Chondrocyte (in vitro differentiated cells): ENCODE measurements at places on chromosomes 2 and 18. TPM values are rescaled to one million over a fixed set of nuclear protein-coding genes. Genes with fewer than 3 reads are reported as not detected.

DNA sequence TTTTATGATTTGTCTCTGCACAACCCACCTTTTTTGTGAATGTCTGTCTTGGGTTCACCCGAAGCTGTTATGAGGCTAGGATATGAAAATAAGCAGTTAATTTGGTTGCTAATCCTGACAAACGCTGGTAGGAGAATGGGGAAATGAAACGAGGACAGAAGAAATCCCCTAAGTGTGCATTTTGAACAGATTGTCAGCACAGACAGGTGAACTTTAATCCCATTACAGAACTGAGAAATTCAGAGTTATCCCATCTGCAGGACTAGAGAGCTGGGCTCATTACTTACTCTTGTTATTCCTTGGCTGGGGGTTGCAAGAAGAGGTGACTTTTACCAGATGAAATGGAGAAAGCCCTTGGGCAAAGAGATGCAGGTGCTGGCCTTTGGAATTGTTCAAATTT is 123.3 kb upstream of the NYAP2 start:
- no peaks in the 10 kb centered on the region for H3K27me3 ChIP-seq
- H3K4me3 ChIP-seq: no peak overlapping the region
- H3K36me3 ChIP-seq: no peaks in the 10 kb centered on the region
- H3K4me1 ChIP-seq: no peaks in the 10 kb centered on the region
- no peak overlapping the region for H3K27ac ChIP-seq

GRCh38 chr2:196851088-196851487 is 41.9 kb upstream of the C2orf66 start:
- no peak for DNase-seq
- H3K4me1 ChIP-seq: peaks cover 22% of the 10 kb centered on the region
- H3K27ac ChIP-seq: no peak overlapping the region

- H3K27ac ChIP-seq: peak overlapping the region; percentile 84
- peaks cover 53% of the 10 kb centered on the region for H3K4me1 ChIP-seq
- no peak for DNase-seq
- no peak overlapping the region for H3K4me3 ChIP-seq
- H3K36me3 ChIP-seq: peaks cover 6% of the 10 kb centered on the region
Observed at GRCh38 chr2:200382874-200383273, 76.4 kb downstream of the SPATS2L start.

DNA sequence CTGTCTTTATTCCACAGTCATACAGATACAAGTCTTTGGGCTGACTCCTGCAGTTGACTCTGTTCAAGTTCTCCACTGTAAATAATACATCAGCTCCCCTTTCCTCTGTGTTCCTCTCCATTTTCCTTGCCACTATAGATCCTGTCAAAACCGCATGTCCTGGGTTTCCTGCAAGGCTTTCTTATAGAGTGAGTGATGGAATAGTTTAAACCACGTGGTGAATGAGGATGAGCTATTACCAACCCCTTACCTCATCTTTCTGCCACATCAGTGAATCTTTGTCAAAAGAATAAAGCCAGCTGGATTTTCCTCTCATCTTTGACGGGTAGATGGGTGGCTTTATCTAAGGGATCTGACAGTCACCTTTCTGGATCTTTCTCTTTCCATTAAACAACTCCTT is 3.9 kb upstream of the GALNT14 start:
- no peak overlapping the region for H3K27ac ChIP-seq
- DNase-seq: no peak
- peaks cover 44% of the 10 kb centered on the region for H3K27me3 ChIP-seq
- H3K36me3 ChIP-seq: no peaks in the 10 kb centered on the region
- H3K4me3 ChIP-seq: no peak overlapping the region
- H3K4me1 ChIP-seq: peaks cover 1% of the 10 kb centered on the region

DNA sequence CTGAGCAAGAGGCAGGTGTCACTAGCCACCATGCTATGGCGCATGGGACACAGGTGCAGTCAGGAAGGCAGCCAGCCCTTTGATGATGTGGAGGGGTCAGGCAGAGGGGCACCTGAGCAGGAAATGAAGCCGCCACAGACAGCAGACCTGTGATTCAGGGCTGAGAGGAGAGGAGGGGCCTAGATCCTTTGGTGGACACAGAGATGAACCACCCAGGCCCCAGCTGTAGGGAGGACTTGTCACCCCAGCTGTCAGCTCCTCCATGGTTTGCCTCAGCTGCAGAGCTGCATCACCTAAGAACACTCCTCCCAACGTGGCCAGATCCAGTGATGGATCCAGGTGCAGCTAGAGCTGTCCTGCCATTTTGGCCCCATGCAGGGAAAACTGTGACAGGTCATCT is 11.6 kb downstream of the ASB18 start:
- H3K27me3 ChIP-seq: no peaks in the 10 kb centered on the region
- H3K4me3 ChIP-seq: no peak overlapping the region
- no peak overlapping the region for H3K27ac ChIP-seq
- no peak for DNase-seq
- peaks cover 1% of the 10 kb centered on the region for H3K36me3 ChIP-seq

- H3K27ac ChIP-seq: no peak overlapping the region
- H3K4me3 ChIP-seq: no peak overlapping the region
- H3K4me1 ChIP-seq: peaks cover 16% of the 10 kb centered on the region
- no peak for DNase-seq
Observed at GRCh38 chr2:86213056-86213455, 13.8 kb downstream of the MRPL35 start.

DNA sequence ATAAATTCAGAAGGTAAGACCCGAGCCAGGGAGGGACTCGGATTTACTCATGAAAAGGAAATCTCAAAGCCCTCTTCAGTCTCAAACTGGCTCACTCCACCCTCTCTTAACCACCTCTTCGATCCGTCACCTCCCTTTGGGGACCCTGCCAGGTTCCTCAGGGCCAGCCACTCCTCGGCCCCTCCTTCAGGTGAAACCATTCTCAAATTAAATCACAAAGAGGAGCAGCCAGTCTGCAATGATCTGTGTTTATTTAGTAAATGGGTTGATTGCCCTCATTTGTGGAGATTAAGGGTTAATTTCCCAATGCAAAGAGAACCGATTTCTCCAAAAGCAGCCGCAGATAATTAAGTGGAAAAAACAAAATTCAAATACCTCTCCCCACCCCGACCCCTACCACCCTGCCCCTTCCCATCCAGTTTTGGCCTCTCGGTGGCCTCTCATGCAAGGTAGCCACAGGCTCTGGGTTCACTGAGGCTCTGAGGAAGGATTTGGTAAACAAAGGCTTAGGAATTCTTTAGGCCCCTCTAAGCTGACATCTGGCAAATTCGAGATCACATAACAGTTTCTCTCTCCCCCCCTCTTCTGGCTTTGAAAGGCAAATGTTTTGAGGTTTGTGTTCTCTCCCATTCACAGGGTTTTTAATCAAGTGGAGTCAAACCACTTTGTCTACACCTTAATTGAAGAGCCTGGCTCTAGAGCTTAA is 10.3 kb upstream of the FZD7 start:
- no peak overlapping the region for H3K27ac ChIP-seq
- no peak overlapping the region for H3K4me3 ChIP-seq
- H3K36me3 ChIP-seq: no peaks in the 10 kb centered on the region
- H3K27me3 ChIP-seq: no peaks in the 10 kb centered on the region
- H3K4me1 ChIP-seq: peaks cover 16% of the 10 kb centered on the region

DNA sequence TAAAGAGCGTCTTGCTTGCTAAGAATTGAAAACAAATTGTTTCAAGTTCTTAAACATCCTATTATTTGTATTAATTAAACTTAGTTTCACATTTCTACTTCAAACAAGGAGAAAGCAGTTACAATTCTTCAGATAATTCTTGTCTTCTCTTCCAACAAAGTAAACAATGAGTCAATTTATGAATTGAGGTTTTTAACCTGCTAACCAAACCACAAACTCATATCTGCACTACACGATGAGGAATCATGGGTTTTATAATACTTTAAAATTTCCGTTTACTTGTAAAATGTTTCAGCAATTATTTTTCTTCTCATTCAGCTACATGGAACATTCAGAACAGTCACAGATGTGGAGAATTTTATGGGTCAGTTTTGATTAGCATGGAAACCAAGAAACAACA is 114.2 kb downstream of the SPIRE1 start:
- peaks cover 14% of the 10 kb centered on the region for H3K4me1 ChIP-seq
- peak overlapping the region; percentile 14 for H3K27ac ChIP-seq
- no peaks in the 10 kb centered on the region for H3K27me3 ChIP-seq
- no peak overlapping the region for H3K4me3 ChIP-seq

- peaks cover 1% of the 10 kb centered on the region for H3K27me3 ChIP-seq
- no peak for DNase-seq
- H3K4me1 ChIP-seq: peaks cover 2% of the 10 kb centered on the region
- H3K4me3 ChIP-seq: no peak overlapping the region
- no peaks in the 10 kb centered on the region for H3K36me3 ChIP-seq
Observed at GRCh38 chr2:153059338-153060052, 341.1 kb downstream of the ARL6IP6 start.

DNA sequence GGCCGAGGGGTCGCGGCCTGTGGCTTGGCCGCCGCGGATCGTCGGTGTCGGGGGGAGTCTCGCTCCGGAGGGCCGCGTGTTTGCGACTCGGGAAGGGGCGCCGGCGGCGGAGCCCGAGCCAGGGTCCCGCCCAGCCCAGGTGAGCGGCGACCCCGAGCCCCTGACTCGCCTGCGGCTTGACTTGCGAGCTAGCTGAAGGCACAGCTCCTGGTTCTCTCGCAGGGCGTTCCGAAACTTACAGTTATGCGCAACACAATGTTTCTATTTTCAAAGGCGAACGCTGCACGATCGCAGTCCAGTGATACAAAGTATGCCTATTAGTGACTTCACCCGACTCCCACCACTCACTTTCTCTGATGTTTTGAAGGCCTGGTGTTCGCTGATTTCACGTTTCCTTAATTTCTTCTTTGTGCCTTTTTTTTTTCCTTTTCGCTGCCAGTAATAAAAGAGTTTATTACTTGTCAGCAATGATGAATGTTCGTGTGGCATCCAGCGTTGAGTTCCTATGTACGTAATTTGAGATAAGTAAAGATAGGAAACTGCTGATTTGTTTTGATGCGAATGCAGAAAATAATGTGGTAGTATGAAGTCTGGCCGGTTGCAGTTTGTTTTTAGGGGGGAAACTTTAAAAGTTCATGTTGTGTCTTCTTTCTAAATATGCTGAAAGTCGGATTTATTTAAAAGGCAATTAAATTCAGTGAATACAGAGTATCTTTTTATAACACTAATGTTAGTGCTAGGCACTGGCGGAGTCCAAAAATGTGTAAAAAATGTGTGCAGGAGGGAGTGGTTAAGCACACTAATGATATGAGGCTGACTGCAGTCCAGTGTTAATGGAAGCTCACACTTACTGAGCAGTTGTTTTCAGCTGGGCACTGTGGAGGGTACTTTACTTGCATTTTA is 706 bp downstream of the UBXN2A start:
- no peak for DNase-seq
- H3K27me3 ChIP-seq: no peaks in the 10 kb centered on the region
- H3K4me1 ChIP-seq: peaks cover 40% of the 10 kb centered on the region
- H3K4me3 ChIP-seq: peak overlapping the region; percentile 88
- peak overlapping the region; percentile 95 for H3K27ac ChIP-seq
- H3K36me3 ChIP-seq: peaks cover 1% of the 10 kb centered on the region

- peaks cover 12% of the 10 kb centered on the region for H3K4me1 ChIP-seq
- no peak overlapping the region for H3K27ac ChIP-seq
- H3K27me3 ChIP-seq: no peaks in the 10 kb centered on the region
- DNase-seq: no peak
Observed at GRCh38 chr2:61145990-61146389, 16.0 kb upstream of the C2orf74 start.

FOXI3 gene
- not detected in 3 replicates for total RNA-seq

CNGA3 gene
- not detected in 3 replicates for total RNA-seq

CCDC85A gene
- total RNA-seq: 0.51 to 5.0 TPM (median 0.70 TPM) in 3 replicates

IL18RAP gene
- total RNA-seq: not detected in 3 replicates

GPR35 gene
- 1.9 to 2.9 TPM (median 2.8 TPM) in 3 replicates for total RNA-seq
